ENCODE measurements at places on chromosomes 3 and 15.

- DNase-seq, result no peak
Measured at GRCh38 chr15:52200831-52201365, 9.7 kb upstream of the GNB5 start.

DNA sequence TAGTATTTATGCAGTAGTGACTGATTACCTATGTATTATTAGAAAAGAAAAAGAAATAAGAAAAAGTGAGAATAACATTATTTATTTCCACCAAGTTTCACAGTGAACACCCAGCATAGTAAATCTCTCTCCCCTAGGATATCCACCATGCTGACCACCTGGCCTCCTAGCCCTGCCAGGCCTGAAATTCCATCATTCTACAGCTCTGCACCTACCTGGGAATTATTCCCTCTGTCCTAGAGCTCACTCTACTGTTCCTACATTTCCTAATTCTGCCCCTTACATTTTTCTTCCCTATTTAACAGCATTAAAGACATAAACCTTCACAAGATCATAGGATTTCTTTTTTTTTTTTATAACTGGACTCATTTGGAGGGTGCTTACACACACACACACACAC lies 525.3 kb upstream of the PPP2R3A start:
- no peak for DNase-seq

DNA sequence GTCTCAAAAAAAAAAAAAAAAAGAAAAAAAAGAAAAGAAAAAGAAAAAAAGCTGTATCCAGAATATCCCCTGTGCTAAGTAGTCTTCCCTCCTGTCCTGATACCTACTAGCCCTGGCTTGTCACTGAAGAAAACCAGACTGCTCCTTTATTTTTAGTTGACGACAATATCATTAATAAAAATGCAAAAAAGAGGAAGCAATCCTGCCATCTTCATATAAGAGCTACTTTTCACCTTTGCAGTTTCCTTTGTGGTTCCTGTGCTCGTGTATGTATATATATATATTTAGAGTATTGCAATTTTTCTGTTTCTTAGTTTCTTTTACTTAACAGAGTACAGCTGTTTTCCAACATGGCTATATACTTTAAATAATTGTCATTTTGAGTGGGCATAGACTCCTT lies 13.6 kb downstream of the C3orf20 start:
- no peak for DNase-seq

DNA sequence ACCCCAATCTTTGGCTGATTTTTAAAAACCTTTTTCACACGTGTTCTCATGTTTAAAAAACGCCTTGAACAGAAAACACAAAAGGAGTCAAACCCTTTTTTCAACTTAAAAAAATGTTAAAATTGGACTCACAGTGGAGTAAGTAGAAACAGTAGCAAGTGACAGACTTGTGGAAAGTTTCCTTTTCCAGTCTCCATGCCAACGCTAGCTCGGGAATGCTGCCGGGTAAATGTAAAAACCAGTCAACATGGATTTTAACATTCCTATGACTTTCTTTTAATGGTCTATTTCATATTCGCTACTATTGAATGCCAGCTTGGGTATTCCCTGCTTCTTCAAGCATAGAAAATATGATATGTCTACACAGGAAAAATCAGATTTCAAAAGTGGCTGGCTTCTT lies 1.6 kb upstream of the PROK2 start:
- peak; percentile 69 for DNase-seq

DNA sequence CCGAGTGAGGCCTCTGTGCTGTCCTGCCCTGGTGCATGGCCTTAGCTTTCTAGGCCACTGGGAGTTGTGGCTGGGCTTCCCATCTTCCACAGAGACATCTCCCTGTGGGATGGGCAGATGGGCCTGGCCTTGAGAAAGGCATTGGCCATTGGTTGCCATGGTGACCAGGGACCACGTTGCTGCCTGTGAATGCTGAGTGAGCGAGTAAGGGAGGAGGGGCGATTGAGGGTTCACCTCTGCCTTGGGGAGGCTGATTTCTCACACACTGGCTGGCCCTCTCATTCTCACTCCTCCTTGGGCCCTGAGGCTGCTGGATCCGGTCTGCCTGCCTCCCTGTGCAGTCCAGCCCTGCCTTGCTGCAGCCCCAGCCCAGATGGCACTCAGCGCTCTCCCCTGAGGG lies 26.4 kb upstream of the DOCK3 start:
- no peak for DNase-seq

DNA sequence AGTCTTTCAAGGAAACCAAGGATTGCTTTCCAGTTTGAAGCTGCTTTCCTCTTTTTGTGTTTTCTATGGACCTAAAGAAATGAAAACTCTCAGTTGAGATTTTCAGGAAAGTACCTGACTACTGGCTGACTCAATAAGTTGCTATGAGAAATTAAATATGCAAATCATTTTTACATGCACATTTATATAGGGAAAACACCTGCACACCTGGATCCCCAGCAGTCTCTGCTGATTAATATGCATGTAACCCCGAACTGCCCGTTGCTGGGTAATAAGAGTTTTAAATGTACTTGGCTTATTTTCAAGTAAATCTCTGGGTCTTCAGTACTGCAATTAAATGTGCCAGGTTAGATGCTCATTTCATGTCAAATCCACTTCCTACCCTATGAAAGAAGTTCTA lies 77.2 kb downstream of the KBTBD8 start:
- no peak for DNase-seq

DNA sequence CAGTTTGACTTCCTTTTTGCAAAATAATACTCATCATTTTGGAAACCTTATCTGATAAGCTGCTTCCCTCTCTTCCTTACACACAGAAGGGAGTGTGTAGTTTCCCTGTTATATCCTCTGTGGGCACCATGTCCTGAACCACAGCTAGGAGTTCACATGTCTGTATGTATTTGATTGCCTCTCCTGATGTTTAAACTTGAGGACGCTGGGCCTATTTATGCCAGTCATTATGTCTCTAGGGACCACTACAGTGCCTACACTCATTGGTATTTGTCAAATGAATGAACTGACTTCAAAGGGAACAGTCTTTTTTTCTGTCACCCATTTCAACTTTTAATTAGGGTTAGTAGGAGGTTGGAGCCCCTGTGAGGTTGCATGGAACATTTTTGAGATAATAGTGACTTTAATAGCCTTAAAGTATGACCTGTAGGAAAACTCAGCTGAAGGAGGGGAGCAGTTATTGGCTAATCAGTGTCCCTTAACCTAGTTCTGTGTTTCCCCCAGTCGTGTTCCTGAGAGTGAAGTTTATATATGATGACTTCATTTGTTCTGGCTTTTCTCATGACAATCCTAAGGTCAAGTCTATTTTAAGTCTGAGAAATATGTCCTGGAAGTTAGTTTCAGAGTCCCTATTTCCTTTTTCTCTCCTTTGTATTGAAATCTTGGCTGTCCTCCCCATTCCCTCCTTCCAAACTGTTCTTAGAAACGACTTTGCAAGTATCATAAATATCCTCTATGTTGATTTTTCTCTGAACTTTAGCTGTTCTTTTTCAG lies 28.9 kb downstream of the PDE8A start:
- DNase-seq, result peak; percentile 63

- DNase-seq, result no peak
Measured at GRCh38 chr3:131018970-131019369, 7.7 kb downstream of the ASTE1 start.

GRCh38 chr3:45972534-45973402 lies 22.9 kb downstream of the FYCO1 start:
- peak; percentile 36 for DNase-seq

DNA sequence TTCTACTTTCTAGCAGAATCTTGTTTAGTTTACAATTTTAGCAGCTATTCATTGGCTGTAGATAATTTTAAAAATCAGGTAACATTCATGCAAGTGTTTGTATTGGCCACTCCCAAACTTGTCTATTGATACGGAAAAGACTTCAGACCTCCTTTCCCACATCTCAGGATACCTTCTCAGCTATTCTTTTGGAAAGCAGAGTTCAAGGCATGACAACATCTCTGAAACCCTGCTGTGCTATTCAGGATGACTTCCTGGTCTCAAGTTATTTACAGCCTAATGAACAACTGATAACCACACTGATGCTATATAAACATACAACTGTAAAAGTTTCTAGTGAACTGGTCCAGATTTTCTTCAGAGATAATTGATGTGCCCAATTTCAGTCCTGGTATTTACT lies 55.8 kb downstream of the DZIP3 start:
- no peak for DNase-seq

- DNase-seq, result no peak
Measured at GRCh38 chr3:64331605-64332004, 106.3 kb upstream of the PRICKLE2 start.

- DNase-seq, result peak; percentile 12
Measured at GRCh38 chr15:28456476-28457395, 76.0 kb downstream of the GOLGA8G start.

DNA sequence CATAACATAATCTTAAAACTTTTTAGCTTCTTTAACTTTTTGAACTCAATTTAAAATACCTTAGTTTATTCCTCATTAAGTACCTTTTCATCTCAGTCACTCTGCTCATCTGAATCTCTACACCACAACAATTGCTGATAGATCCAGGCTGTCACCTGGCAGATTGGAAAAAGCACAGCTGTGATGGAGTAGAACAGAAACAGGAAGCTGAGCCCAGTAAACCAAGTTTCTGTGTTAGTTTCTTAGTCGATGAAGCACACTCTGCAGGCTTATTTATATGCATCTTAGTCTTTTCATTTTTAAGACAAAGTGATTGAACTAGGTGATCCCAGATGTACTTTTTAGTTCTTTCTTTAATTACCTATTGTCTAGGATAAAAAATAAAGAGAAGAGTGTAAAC lies 1398.0 kb upstream of the ALCAM start:
- DNase-seq, result no peak

GRCh38 chr3:194300382-194300758 lies 50.8 kb downstream of the CPN2 start:
- DNase-seq, result peak; percentile 95

- DNase-seq, result no peak
Measured at GRCh38 chr3:61702453-61702852, 141.1 kb downstream of the PTPRG start.

DNA sequence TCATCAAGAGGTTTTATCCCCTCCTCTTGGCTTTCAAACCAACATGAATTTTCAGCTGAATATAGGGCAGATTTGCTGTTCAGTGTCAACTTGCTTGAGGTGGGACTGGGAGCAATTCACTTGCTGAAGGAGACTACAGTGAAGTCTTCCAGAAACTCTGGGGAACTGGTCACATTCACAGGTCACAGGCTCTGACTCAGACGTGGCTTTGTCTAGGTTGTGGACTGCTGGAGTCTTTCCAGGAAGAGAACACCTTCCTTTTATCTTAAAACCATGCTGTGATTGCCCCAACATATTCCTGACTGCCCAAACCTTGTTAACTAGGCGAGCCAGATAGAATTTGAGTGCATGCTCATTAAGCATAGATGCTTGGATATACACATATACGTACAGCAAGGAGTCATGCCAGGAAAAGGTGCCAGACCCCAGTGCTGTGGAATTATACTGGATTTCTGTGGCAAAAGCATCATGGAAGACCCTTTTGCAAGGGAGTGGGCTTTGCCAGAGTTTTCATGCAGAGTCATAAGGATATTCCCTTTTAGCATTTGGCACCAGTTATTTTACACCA lies 399.1 kb upstream of the TBL1XR1 start:
- DNase-seq, result no peak

GRCh38 chr15:100140527-100141308 lies 201.1 kb downstream of the ADAMTS17 start:
- DNase-seq, result no peak

DNA sequence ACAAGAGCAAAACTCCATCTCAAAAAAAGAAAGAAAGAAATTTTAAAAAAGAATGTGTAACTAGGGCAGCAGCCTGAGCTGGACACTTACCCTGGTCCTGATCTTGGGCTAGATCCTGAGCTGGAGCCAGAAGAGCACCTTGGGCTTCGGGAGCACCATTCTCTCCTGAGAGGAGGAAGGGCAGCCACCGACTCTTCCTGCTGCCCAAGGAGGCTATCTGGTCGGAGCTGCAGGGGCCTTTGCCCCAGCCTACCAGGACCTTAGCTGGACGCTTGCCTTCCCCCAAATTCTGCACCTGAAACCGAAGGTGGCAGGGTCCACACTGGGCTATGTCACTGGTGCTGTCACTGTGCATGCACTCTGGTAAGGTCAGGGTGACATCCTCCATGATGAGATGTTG lies 6.9 kb upstream of the CAMKV start:
- no peak for DNase-seq

GRCh38 chr15:40010686-40011085 lies 28.3 kb downstream of the SRP14 start:
- peak; percentile 43 for DNase-seq

DNA sequence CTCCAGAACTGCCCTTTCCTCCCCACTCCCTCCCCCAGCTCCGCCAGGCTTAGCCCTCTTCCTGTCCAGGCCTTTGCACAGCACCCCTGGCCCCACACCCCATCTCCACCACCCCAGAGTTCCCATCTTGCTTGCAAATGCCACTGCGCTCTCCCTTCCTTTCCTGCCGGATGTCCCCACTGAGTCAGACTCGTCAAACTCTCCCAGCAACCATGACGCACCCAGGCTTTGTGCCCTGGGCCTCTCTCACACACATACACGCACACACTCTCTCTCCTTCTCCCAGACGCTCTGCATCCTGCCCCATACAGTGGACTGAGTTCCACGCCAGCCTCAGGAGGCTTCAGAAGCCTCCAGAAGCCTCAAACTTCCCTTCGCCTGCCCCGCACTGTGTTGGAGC lies 2.8 kb upstream of the CCDC9B start:
- no peak for DNase-seq

DNA sequence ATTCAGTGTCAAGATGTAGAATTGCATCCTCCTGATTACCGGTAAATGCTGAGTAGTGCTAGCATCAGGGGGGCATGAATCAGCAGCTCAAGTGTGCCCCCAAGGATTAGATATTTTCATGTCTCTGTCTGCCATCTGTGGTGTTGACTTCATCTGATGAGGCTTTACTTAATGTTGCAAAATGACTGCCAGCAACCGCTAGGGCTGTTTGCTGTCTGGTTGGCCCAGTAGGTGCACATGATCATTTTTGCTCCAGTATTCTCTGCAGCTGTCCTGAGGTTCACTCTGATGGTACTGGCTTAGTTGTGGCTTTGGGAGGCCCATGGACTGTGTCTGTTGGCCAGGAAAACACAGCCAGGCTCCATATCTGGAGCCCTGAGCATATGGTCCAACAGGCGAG lies 316.4 kb downstream of the SOX2 start:
- DNase-seq, result no peak

GRCh38 chr15:85879334-85880163 lies 84.8 kb upstream of the KLHL25 start:
- DNase-seq, result no peak

- DNase-seq, result no peak
Measured at GRCh38 chr3:59116233-59116537, 66.4 kb upstream of the CFAP20DC start.

DNA sequence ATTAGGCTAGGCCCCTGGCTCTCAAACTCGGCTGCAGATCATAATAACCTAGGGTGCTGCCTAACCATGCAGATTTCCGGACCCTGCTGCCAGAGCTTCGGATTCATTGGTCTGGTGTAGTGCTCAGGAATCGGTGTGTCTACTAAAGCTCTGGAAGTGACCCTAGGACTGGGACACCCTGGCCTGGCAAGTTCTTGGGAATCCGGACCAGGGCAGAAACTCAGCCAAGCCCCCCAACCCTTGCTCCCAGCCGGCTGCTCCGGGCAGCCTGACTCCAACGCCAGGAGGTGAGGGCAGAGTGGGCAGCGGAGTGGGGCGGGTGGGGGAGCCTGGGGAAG lies 23.0 kb downstream of the IGDCC3 start:
- DNase-seq, result no peak

GRCh38 chr15:81311752-81312464 lies 12.0 kb downstream of the STARD5 start:
- DNase-seq, result no peak

- no peak for DNase-seq
Measured at GRCh38 chr3:87771337-87772192, 287.2 kb downstream of the CGGBP1 start.

Measured in lung (tissue), 17 donors.